Cardiac septum (tissue), 1 donor: ENCODE measurements at places on chromosomes 2 and 18. TPM values are rescaled to one million over a fixed set of nuclear protein-coding genes. Genes with fewer than 3 reads are reported as not detected.

Gene NOP58
- total RNA-seq: 24.4 TPM

Gene PDCD1
- total RNA-seq: 2.0 TPM

Gene SH3RF3
- total RNA-seq: 11.2 TPM

Gene ITGB6
- total RNA-seq: 0.05 TPM

Gene PIKFYVE
- 20.2 TPM for total RNA-seq

Gene ECEL1
- total RNA-seq: 0.27 TPM

Gene CFAP210
- total RNA-seq: not detected

Gene CNNM3
- 10.7 TPM for total RNA-seq

Gene ASPRV1
- 0.81 TPM for total RNA-seq

Gene AQP12A
- not detected for total RNA-seq

Gene TCF23
- total RNA-seq: not detected

Gene BOLA3
- 69.5 TPM for total RNA-seq

Gene ACTG2
- 3.9 TPM for total RNA-seq

Gene CPLX4
- not detected for total RNA-seq

Gene COPS9
- 149 TPM for total RNA-seq

Gene TMEM178A
- 2.6 TPM for total RNA-seq

Gene MARCHF4
- not detected for total RNA-seq

Gene ZSWIM2
- total RNA-seq: not detected

DNA sequence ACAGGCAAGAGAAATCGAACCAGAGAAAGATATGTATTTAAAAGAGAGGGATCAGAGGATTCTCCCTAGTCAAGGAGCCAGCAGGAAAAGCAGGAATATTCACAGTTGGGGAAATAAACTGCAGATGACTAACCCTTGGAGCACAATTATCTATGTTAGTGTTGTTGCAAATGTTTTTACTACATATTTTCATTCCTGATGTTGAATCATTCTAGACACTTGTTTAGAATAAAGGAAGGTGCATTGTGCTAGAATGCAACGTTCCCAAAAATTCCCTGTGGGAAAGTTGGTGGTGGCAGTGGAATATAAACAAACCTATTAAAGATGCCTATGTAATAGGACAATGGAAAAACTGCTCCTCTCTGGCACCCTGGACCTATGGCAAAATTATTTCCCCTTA is 63.3 kb downstream of the DTNA start:
- DNase-seq: no peak

GRCh38 chr2:19062370-19062769 is 296.1 kb downstream of the OSR1 start:
- no peak for DNase-seq

DNA sequence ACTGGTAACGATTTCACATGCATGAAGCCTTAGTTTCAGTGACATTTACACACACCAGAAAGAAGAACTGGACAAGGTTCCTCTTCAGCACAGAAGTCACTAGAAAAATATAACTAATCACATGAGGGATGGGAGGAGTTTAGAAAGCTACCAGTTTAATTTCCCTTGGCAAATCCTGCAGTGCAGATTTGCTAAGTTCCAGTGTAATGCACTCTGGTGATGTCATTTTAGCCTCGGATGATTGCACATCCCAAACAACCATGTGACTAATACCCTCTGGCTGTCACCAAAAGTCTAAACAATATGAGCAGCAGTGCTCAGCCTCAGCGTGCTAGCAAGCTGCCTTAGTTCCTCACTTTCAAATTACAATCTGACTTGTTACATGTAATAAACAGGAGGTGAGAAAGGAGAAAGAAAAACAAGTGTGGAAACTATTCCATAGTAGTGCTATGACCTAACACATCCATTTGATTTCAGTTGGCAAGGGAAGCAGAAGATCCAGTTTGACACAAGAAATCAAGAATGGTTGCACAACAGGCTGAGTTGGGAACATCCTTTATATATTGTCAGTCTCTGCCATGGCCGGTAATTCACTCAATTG is 35.3 kb upstream of the PPP1CB start:
- DNase-seq: no peak

DNA sequence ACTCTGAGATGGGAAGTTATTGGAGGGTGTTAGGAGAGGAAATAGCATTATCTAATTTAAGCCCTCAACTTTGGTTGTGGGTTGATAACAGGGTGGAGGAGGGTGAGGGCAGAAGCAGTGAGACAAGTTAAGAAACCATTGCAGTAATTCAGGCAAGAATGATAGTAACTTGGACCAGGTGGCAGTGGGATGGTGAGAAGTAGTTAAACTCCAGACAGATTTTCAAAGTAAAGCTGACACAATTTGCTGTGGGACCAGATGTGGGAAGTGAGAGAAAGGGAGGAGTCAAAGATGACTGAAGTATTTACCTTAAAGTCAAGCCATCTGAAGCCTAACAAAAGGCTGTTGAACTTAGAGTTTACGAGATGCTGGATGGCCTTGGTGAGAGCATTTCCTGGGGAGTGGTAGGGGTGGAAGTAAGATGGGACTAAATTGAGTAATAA is 163.2 kb upstream of the KLF7 start:
- DNase-seq: no peak

DNA sequence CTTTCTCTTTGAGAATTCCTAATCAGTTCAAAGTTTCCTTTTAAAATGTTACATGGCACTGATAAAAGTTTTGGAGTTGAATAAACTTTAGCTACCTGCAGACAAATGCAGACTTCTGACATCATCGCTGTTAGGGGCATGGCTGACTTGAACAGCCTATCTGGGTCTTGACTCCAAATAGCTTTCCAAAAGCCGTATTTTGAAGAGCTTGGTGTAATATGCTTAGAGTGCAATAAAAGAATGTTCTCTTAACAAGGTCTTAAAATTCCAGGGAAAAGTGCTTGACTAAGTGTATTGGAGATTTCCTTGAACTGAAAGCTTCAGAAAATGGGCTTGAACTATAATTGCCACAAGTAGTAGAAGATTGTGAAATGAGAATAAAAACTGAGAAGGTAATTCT is 342.9 kb upstream of the DCC start:
- DNase-seq: no peak

DNA sequence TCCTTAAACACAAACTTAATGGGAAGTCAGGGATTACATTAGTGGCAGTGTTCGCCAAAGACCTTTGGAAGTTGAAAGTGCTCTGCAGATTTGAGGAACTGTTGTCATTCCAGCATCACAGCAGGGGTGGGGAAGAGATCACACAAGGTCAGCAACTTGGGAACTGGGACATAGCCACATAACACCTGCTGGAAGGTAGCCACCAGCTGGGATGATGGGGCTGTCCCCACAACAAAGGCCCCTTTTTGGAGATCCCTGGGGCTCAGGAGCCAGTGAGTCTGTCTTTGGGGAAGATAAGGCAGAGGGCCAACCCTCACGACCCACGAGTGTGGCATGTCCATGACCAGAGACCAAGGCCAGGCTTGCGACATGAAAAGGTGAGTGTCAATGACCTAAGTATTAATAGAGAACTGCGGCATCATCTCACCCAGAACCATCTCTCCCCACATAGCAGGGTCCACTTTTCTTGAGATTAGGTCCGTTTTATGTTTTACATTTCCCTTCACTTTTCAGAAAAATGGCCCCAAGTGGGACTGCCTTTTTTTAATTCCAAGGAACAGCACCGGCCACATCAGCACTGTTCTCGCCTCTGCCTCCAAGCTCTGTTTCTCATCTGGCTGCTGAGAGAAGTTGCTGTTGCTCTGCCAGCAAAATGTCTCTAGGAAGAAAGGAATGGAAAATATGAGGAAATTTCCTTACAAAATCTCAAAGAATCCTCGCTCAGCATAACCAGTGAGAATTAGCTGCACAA is 106.9 kb downstream of the GFPT1 start:
- no peak for DNase-seq

DNA sequence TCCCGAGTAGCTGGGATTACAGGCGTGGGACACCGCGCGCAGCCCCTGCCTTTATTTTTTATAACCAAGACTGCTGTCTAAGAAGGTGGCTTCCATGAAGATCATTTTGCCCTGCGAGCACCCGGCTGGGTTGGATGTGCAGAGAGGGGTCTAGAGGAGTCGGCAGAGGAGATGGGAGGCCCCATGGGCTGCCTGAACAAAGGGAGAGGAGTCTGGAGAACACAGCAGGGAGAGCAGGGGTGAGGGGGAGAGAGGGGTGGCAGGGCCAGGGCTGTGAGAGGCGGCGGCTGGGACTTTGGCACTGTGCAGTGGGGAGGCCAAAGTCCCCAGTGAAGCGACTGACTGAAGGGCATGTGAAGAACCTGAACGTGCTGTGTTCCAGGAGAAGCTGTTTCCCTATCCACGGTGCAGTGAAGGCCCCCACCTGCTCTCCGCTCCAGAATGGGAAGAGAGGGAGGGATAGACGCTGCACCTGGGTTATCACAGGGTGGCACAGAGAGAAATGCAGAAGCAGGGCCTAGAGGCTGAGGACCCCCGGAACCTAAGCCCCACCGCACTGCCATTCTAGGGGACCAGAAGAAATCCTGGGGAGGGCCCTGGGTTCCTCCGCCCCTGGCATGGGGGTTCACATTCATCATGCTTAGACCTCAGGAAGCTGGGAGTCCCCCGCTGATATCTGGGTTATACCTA is 24.8 kb upstream of the FOSL2 start:
- no peak for DNase-seq

DNA sequence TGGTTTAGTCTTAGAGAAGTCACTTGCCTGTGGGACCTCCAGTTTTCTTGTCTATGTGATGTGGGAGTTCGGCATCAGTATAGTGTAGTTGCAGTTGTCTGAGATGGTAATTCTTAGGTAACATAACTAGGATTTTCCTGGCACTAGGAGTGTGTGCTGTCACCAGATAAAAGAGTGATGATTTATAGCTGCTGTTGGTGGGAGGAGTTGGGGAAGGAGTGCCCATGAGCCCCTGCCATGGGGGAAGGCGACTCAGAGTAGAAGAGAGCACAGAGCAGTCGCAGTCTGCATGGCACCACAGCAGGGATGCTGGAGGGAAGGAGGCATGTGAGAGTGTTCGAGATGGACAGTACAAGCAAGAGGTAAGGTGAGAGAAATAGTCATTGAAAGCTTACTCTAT is 38.7 kb downstream of the ATP9B start:
- no peak for DNase-seq

- no peak for DNase-seq
Observed at GRCh38 chr2:159292157-159292556, 5.7 kb upstream of the WDSUB1 start.

DNA sequence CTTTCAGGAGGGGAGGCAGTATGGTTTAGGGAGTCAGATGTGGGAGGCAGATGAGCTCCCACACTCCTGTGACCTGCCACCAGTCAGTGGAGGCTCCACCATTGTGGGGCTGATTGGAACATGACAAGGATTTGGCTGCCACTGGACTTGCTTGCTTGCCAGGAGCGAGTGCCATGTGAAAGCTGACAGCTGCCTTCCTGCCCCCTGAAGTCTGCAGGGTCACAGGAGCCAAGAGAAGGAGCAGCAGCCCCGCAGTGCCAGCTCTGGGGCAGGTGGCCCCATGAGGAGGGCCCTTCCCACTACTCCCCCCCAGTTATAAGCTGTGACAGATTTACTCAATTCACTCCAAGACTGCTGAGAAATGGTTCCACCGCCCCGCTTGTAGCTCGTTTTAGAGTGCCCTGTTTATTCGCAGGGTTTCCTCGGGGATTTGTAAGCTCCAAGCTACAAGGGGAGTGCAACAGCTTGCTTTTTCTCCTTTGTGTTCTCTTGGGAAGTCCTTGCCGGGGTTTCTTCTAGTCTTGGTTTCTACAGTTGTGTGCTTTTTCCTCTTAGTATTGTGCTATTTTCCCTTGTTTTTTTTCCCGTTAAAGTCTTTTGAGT is 414.3 kb downstream of the MEIS1 start:
- peak; percentile 76 for DNase-seq

- DNase-seq: no peak
Observed at GRCh38 chr2:183946193-183946592, 652.1 kb upstream of the ZNF804A start.

DNA sequence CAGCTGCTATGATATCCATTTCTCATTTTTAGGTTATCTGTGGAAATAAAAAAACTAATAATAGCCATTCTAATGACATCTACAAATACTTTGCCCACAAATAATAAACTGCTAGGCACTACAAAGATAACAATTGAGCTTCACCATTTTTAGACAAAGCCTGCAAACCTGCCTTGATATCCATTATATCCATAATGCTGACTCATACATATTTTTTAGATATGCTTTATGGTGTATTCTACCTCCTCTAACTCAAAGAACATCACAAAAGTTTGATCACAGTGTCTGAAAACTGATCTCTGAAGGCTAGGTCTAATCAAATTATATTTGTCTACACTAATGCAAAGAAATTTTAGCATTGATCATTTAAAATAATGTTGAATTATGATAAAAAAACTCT is 138.4 kb downstream of the HNMT start:
- no peak for DNase-seq

- DNase-seq: no peak
Observed at GRCh38 chr2:7206111-7206810, 289.0 kb downstream of the RNF144A start.

GRCh38 chr2:42101206-42102023 is 53.6 kb downstream of the PKDCC start:
- DNase-seq: peak; percentile 86

DNA sequence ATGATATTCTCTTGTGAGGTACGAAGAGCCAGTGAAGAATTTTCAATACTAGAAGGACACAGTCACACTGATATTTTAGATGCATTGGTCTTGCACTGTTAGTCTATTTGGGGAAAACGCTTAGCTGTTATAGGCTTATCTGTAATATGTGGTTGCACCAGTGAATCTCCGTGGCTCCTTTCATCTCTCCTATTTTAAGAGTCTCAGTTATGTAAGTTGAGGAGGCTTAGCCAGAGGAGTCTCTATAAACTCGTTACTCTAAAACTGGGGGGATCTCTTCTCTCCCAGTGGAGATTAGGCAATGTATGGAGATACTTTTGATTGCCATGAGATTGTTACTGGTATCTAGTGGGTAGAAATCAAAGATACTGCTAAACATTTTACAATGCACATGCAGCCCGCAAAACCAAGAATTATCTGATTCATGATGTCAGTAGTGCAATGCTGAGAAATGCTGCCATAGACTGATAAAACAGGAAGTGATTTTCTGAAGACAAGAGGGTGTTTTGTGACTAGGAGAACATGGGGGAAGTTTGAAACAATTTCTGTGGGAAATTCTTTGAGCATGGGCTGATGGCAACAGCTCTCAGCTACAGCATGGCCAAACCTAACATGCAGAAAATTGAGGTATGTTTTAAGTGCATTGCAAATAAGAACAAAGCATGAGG is 339.1 kb downstream of the SOX11 start:
- DNase-seq: no peak

- DNase-seq: no peak
Observed at GRCh38 chr2:30147196-30147714, 448 bp downstream of the YPEL5 start.

- DNase-seq: no peak
Observed at GRCh38 chr2:43248621-43249020, 22.2 kb upstream of the ZFP36L2 start.

GRCh38 chr2:26540961-26541360 is 63.0 kb upstream of the OTOF start:
- DNase-seq: peak; percentile 36

GRCh38 chr2:113376253-113376912 is 61.1 kb upstream of the ZNG1B start:
- DNase-seq: no peak
